ENCODE measurements at places on chromosomes 7 and 10.
A peak's percentile ranks its signal among the peaks of the same experiment; 100 is the strongest.

DNA sequence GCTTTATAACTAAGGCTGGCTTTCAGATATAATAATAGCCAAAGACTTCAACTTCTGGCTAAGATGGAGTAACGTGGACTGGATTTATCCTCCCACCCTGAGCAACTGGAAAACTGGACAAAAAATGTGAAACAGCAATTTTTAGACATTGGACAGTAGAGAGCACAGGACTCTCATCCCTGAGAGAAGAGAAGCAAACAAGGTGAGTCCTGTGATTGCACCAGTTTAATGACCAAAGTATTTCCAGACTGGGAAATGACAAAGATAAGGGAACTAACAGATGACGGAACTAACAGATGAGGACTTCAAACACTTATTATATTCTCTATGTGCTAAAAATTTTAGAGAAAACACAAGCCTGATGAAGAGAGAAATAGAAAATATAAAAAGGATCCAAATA, 175.7 kb upstream of the SLC25A13 start:
- H3K27ac ChIP-seq = no peak overlapping the region
- DNase-seq = no peak
- peaks cover 13% of the 10 kb centered on the region for H3K4me1 ChIP-seq
- no peaks in the 10 kb centered on the region for H3K27me3 ChIP-seq

GRCh38 chr10:50345545-50345944, 94.2 kb upstream of the ASAH2 start:
- no peak overlapping the region for H3K27ac ChIP-seq
- H3K4me3 ChIP-seq = no peak overlapping the region
- H3K36me3 ChIP-seq = no peaks in the 10 kb centered on the region

- H3K36me3 ChIP-seq = no peaks in the 10 kb centered on the region
- no peak overlapping the region for H3K27ac ChIP-seq
- H3K4me3 ChIP-seq = no peak overlapping the region
- peaks cover 38% of the 10 kb centered on the region for H3K27me3 ChIP-seq
- no peaks in the 10 kb centered on the region for H3K4me1 ChIP-seq
These were observed 6.1 kb upstream of the NOM1 start for GRCh38 chr7:156943091-156944041.

DNA sequence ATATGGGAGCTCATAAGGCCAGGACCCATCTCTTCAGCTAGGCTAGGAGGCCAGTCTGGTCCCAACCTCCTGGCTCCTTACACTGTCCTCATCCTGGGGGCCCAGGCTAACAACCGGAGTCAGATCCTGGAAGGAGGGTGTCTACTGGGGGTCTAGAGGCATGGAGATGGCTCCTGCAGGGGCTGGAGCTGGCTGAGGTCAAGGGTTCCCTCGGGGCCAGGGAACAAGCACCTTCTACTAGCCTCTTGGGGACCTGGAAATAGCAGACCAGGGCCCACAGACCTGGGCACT, 37.2 kb downstream of the CLRN3 start:
- H3K4me1 ChIP-seq = no peaks in the 10 kb centered on the region
- DNase-seq = no peak
- H3K27me3 ChIP-seq = peaks cover 21% of the 10 kb centered on the region
- H3K36me3 ChIP-seq = no peaks in the 10 kb centered on the region
- H3K27ac ChIP-seq = no peak overlapping the region
- H3K4me3 ChIP-seq = no peak overlapping the region

DNA sequence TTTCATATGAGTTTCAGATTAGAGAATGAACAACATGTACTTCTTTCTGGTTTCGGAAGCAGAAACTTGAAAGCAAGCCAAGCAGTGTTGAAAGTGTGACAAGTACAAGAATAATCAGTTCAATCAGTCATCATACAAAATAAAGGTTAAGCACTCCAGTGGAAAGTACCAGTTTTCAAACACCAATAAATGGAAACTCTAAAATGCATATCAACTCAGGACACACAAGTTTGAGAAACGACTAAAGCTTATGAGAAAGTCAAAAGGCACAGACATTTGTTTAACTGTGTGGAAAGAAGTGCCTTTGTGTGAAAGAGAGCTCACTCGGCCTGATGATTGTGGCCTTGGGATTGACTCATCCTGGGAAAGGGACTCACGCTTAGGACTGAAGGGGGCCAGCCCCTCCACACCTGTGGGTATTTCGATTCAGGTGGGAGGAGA, 60.6 kb upstream of the AKR1C1 start:
- no peaks in the 10 kb centered on the region for H3K27me3 ChIP-seq
- no peak overlapping the region for H3K27ac ChIP-seq
- H3K4me3 ChIP-seq = no peak overlapping the region

GRCh38 chr10:33876584-33877400, 542.3 kb upstream of the NRP1 start:
- H3K27ac ChIP-seq = no peak overlapping the region
- no peaks in the 10 kb centered on the region for H3K36me3 ChIP-seq
- DNase-seq = no peak
- H3K27me3 ChIP-seq = peaks cover 6% of the 10 kb centered on the region
- H3K4me3 ChIP-seq = no peak overlapping the region

DNA sequence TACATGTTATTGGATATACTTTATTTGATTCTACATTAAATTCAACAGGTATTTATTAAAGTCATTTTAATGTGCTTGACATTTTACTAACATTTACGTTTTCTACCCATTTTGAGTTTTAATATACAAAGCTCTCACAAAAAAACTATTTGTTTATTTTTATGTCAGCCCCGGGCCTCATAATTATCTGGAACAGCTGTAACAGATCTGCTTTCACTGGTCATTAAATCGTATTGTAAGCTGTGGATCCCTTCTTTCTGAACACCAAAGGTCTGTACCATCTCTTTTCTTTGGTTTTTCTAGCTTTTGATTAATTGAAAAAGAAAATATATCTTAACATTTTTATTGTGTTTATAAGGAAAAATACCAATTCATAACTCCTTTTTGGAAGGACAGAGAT, 73.5 kb downstream of the SEMA3E start:
- H3K36me3 ChIP-seq = no peaks in the 10 kb centered on the region
- no peaks in the 10 kb centered on the region for H3K27me3 ChIP-seq
- no peak overlapping the region for H3K27ac ChIP-seq
- no peak for DNase-seq
- H3K4me1 ChIP-seq = no peaks in the 10 kb centered on the region

DNA sequence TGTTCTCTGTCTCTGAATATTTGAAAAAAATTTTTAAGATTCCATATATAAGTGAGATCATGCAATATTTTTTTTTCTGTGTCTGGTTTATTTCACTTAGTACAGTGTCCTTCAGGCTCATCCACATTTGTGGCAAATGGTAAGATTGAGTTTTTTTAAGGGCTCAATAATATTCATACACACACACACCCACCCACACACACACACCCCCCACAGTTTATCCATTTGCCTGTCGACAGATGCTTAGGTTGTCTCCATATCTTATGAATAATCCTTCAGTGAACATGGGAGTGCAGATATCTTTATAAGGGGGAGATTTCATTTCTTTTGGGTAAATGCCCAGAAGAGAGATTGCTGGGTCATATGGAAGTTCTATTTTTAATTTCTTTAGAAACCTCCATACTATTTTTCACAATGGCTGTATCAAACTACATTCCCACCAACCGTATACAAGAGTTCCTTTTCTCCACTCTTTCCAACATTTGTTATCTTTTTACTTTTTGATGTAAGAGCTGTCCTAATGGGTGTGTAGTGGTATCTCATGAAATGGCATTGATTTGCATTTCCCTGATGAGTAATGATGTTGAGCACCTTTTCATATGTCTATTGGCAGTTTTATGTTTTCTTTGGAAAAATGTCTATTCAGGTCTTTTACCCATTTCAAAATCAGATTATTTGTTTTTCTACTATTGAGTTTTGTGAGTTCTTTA, 35.0 kb downstream of the AUTS2 start:
- peak overlapping the region; percentile 29 for H3K4me3 ChIP-seq
- H3K4me1 ChIP-seq = peaks cover 41% of the 10 kb centered on the region
- H3K36me3 ChIP-seq = no peaks in the 10 kb centered on the region

Data from type B pancreatic cell (in vitro differentiated cells).